H9 (cell line): ENCODE measurements at places on chromosomes 11 and 22.

DNA sequence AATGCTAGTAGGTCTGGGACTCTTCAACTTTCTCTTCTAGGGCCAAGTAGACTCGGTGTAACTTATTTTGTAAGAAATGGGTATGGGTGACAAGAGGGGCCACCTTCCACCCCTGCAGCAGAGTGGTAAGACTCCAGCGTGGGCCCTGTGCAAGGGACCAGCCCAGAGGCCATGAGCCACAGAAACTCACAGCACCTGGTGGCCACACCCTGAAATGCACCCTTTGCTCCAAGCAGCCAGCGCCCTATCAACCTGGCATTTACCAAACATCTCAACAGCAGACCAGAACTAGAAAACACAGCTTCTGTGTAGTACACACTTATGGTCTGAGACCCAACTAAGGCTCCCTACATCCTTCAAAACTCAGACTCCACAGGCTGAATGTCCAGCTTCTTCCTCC, 5.7 kb downstream of the CDCA5 start:
- DNase-seq, result peak; percentile 64

DNA sequence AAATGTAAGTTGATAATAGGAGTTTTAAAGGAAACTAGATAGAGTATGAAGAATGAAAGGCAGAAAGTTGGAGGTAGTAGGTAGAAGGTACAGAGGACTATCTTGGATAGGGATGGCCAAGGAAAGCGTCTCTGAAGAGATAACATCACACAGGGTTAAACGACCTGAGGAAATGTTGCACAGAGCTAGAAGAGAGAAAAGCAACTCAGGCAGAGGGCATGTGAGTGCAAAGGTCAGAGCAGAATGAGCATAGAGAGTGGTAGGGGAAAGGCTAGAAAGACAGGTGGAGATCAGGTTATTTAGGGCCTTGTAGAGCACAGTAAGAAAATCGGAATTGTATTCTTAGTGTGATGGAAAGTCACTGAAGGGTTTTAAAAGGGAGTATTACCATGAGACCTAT, 232.0 kb downstream of the SOX6 start:
- no peak for DNase-seq

GRCh38 chr11:13110929-13111812, 102.1 kb downstream of the RASSF10 start:
- DNase-seq, result no peak

- no peak for DNase-seq
These were observed 9.4 kb downstream of the EHD1 start for GRCh38 chr11:64868904-64869570.

GRCh38 chr11:30045144-30045543, 28.3 kb upstream of the KCNA4 start:
- no peak for DNase-seq
